ENCODE measurements at places on chromosomes 2 and 18. TPM values are rescaled to one million over a fixed set of nuclear protein-coding genes. Genes with fewer than 3 reads are reported as not detected.

DNA sequence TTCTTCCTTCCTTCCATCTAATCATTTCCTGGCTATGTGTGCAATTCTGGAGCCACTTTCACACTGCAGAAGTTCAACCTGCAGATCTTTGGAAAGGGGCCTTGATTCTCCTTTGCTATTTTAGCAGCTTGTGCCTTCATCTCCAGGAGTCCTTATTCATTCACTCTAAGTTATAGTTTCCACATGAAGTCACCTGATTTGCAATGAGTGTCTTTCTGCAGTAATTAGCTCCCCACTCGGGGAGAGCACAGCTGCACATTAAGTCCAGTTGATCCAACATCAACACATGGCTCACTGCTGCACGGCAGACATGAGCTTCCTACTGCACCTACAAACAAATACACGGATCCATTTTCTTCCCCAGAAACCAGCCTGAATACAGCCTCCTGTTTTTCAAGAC lies 323.1 kb upstream of the TNP1 start:
- DNase-seq: no peak

- no peak for DNase-seq
Observed at GRCh38 chr2:122389694-122390093, 634.2 kb downstream of the TSN start.

GRCh38 chr2:26144953-26145680 lies 27.8 kb upstream of the GAREM2 start:
- peak; percentile 55 for DNase-seq

SERPINB5 gene
- total RNA-seq: not detected

IL18RAP gene
- not detected for total RNA-seq

All from IMR-90 (cell line).